ENCODE measurements at places on chromosomes 11 and 22.

DNA sequence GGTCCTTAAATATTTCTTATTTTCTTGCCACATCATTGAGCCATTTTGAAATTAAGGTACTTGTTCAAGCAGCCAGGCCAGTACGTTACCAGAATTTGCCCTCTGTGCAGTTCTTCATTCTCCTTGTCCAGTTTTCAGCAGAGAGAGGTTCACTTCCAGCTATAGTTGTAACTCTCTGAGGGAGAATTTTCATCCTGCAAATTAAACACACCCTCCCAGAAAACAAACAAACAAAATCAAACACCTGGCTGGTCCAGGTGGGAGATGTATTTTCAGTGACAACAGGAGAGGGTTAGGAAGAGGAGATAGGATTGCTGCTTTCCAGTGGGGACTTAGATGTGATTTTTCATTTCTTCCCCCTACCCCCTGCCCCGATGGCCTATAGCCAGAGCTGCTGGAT is 45.0 kb downstream of the LHFPL7 start:
- DNase-seq: no peak

- DNase-seq: no peak
These were observed 144.9 kb downstream of the MAML2 start for GRCh38 chr11:96197801-96198701.

- DNase-seq: no peak
These were observed 906.9 kb downstream of the BRD1 start for GRCh38 chr22:48920776-48921241.

GRCh38 chr22:36433318-36434231 is 45.8 kb upstream of the MYH9 start:
- no peak for DNase-seq

GRCh38 chr11:20451568-20451967 is 64.1 kb downstream of the PRMT3 start:
- no peak for DNase-seq

- no peak for DNase-seq
These were observed 44.7 kb downstream of the CCDC90B start for GRCh38 chr11:83241291-83241946.
